ENCODE measurements at places on chromosomes 2 and 18.

GRCh38 chr2:7557376-7557775 lies 640.2 kb downstream of the RNF144A start:
- no peak for DNase-seq

DNA sequence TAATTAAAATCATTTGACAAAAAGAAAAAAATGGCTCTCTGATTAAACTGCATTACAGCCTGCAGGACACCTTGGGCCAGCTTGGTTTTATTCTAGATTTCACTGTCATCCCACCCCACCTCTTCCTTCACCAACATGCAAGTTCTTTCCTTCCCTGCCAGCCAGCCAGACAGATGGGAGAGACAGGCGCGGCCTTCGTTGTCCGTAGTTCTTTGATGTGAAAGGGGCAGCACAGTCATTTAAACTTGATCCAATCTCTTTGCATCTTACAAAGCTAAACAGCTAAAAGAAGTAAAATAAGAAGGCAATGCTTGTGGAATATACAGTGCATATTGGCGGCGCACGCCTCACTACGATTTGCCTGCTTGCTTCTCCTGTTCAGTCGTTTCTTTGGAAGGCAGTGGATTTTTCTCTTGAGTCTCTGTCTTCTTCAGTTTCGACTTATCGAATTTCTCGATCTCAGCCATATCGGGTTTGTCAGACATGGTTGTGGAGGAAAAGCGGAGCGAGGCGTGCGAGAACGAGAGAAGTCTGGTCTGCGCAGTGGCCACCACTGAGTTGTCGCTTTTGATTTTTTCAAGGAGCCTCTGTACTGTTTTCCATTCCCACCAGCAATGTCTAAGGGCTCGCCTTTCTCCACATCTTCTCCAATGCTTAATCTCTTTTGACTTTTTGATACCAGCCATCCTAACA lies 22.4 kb downstream of the COLEC11 start:
- DNase-seq, result no peak

GRCh38 chr18:8656232-8656631 lies 47.0 kb downstream of the RAB12 start:
- no peak for DNase-seq

GRCh38 chr2:216849987-216850386 lies 9.9 kb downstream of the TNP1 start:
- DNase-seq, result no peak

- no peak for DNase-seq
Observed at GRCh38 chr2:126358122-126358521, 297.8 kb upstream of the GYPC start.

DNA sequence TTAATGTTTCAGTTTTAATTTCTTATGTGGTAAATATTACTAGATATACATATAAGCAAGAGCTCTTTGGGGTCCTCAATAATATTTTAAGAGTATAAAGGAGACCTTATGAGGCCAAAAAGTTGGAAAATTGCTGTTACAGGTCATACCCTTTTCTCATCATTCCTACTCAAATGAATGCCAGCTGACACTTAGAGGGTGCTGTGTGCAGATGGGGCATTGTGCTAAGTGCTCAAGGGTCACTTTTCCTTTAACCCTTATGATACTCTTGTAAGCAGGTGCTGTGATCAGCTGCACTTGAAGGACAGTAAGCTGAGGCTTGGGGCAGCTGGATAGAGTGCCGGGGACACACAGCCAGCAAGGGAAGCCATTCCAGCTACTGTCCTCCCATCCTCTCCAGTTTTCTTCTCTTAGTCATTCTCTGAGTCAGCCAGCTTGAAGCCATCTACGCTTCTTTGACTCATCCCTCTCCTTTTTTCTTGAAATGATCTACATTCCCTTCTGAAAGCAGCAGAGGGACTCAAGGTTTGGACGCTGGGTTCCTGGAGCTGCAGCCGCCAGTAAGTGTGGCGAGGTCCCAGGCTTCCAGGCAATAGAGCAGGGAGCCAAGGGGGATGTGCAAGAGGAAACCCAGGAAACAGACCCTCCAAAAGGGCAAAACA lies 42.0 kb upstream of the CREB1 start:
- DNase-seq, result no peak

DNA sequence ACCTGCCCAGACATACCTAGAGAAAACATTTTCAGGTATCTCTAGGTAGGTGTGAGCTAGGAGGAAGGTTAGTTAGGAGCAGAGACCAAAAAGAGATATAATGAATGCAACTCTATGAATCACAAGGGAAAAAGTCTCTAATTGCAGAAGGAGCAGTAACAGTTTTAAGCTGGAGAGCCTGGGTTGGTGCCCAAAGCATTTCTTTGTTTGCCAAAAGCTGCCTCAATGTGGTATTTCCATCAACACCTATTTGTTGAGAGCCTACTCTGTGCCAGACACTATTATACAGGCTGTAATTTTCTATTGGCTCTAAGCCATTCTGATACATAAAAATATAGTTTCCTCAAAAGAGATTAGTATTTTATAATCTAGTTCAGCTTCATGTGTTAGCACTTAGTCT lies 141.6 kb downstream of the UBE2E3 start:
- no peak for DNase-seq

DNA sequence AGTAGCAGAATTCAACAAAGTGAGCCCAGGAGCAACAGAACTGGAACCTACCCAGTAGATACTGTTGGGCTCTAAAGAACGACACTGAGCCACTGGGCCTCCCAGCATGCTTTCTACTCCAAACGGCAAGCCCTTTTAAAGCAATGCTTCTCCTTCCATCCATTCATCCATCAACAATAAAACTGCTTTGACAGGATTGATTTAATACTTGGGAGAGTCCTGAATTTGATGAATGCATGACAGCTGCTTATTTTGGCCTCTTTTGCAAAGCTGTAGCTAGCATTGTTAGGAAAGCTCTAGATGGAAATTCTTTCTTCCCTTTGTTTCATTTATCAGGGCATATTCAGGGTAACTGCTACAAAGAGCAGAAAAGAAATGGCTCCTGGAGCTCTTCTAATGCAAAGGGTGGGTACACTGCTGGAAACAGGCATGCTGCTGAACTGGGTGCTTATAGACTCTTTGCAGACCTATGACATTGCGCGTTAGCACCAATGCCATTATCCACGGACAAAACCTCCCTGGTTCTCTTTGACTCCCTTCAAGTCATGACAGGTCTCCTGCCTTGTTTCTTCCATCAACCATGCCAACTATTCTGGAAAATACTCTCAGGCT lies 138.4 kb upstream of the HNRNPA3 start:
- no peak for DNase-seq

- no peak for DNase-seq
Observed at GRCh38 chr2:26911911-26912861, 58.3 kb upstream of the MAPRE3 start.

DNA sequence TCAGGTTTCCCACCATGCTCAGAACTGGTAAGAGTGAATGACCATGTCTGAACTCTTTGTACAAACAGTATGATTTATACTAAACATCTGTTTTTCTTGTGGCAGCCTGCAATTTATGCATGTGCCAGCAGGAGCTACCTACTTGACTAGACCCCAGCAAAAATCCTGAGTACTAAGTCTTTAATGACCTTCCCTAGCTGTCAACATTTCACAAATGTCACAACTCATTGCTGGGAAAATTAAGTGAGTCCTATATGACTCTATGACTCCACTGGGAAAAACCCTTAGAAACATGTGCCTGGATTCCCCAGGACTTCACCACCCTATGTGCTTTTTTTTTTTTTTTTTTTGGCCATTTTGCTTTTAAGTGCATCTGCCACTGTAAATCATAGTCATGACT lies 1225.8 kb downstream of the SUCLG1 start:
- DNase-seq, result no peak
